ENCODE measurements at places on chromosomes 5 and 9. TPM values are rescaled to one million over a fixed set of nuclear protein-coding genes. Genes with fewer than 3 reads are reported as not detected.
A peak's percentile ranks its signal among the peaks of the same experiment; 100 is the strongest.

- DNase-seq: no peak
These were observed 27.1 kb upstream of the FAM240B start for GRCh38 chr9:38747067-38747466.

GRCh38 chr5:5342784-5343183 is 79.7 kb upstream of the ICE1 start:
- no peak for DNase-seq

Gene ROPN1L
- 3.1 TPM for total RNA-seq

Gene PCDHB3
- not detected for total RNA-seq

GRCh38 chr5:129664336-129664937 is 83.5 kb upstream of the MINAR2 start:
- peak; percentile 41 for DNase-seq

Gene UIMC1
- 49.3 TPM for total RNA-seq

Gene CYSRT1
- 0.35 TPM for total RNA-seq

GRCh38 chr9:78289474-78289873 is 7.5 kb upstream of the PSAT1 start:
- DNase-seq: no peak

DNA sequence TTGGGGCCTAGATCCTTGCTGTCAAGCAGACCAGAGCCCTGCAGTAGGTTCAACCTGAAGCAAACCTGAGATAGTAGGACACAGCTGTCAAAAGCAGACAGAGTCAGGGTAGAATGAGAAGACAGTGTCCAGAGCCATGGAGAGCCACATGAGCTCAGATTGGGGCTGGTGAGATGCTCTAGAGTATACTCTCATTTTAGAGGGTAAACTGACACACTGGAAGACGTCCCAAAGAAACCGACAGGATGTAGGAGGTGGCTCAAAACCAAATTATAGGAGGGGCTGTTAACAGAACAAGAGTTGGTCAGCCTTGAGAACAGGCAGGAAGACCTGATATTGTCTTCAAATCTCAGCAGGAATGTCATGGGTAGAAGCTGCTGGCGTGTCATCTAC is 11.5 kb downstream of the CCDC69 start:
- no peak for DNase-seq

Gene QRFP
- not detected for total RNA-seq

DNA sequence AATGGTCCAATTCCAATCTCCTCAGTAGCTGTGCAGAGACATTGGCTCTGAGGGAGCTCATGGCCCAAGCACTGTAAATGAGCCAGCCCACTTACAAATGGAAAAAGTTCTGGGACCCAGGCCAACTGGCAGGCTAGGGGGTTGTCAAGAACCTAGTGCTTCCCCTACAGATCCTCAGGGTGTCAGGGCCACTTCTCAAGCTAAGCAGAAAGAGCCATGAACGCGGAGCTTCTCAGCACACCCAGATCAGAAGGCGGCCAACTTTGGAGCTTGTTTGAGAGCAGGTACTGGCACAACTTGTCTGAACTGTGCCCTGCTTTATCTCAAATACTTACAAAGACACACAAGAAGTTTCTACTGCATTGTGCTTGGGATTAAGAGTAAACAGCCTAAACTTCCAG is 17.5 kb downstream of the TLE1 start:
- DNase-seq: no peak

DNA sequence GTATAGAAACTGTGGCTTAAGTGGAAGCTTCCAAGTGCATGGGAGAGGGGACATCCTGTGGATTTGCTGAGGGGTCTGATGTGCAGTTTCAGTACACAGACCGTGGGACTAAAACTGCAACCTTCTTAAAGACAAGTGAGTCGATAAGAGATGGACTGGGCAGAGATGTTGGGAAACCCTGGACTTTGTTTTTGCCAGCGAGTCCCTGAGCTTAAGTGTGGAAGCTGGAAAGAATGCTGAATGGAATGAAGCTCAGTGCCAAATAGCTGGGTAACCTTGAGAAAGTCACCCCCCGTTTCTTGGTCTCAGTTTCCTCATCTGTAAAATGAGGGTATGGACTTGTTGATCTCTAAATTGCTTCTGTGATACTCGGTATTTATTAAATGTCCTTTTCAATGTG is 37.3 kb upstream of the KLF9 start:
- DNase-seq: no peak

- no peak for DNase-seq
These were observed 131.3 kb upstream of the ARRDC3 start for GRCh38 chr5:91514400-91514799.

- no peak for DNase-seq
These were observed 114.0 kb downstream of the NSG2 start for GRCh38 chr5:174159327-174160114.

DNA sequence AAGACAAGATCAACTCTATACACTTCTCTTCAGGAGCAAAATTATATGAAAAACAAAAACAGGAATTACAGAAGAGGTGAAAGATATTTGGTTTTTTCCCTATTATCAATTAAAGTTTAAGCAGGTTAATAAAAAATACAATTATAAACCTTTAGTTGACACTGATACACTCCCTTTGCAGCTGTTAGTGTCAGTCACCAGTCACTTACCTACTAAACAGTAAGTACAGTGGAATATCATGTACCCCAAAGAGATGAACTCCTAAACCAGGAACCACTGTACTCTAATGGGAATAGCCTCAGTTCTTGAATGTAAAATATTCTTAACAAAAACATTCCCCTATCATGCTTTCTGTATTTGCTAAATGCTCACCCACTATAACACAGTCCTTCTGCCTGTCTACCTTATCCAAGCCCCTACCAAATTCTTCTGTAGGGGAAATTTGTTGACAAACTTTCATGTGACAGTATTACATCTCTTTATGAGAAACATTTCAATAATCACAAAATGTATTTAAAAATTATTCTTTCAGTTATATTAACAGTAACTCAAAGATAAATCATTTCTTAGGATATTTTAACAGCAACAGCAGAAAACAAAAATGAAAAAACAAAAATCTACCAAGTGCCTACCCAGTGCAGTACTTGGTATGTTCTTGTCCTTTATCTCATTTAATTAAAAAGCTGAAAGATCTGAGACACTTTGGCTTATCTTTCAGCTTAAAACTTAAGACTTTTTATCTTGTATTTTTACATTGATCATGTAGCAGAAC is 212.8 kb downstream of the MLLT3 start:
- DNase-seq: no peak
